ENCODE measurements at places on chromosomes 2 and 18.

DNA sequence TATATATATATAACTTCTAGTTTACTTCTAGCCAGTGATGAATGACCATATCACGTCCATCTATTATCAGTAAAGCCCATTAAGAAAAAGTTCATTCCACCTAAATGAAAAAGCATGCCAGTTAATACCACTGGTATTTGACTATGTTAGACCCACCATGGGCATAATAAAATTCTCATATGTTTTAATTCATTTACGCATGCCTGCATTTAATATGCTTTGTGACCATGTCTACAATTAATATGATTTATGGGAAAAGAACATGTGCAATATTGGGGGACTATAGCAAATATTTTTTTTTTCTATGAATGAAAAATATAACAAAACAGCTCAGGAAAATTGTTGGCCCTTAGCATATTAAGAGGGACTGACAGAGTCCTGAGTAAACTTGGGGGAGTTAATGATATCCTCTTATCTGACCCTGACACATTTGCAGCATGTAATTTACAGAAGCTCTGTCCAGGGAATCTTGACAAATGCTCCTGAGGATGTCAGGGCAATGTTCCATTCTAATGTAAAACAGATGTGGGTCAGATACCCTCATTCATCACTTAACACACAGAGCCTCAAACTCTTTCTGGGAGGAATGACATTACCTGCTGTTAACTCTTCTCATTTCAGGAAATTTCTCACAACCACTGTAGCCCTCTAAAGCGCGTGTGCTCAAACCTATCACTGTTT lies 90.6 kb downstream of the PAX3 start:
- DNase-seq = no peak

DNA sequence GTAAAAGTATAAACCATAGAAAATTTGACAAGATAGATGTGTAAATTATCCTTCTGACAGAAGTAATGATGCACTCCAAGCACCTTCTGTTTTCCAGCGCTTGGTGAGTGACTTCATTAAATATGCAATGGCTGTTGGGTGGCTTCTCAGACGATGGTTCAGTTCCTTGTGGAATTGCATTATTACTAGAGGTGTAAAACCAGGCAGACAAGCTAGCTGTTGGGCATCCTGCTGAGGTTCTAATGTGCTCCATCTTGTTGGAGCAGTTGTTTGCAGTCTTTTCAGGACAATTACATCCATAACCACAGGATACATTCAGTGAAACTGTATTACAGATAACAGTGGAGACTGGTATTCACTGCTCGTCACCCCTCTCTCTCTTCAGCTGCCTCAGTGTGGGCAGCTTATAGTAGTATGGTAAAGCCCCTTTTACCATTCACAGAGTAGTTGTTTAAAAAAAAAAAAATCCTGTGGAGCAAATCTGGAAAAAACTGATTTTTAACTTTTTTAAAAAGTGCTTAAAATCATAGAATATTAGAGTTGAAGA lies 143.5 kb downstream of the AGPS start:
- DNase-seq = no peak

GRCh38 chr2:98476192-98476868 lies 31.7 kb downstream of the INPP4A start:
- no peak for DNase-seq

- DNase-seq = no peak
Measured at GRCh38 chr2:194253528-194254259, 1403.3 kb upstream of the SLC39A10 start.

DNA sequence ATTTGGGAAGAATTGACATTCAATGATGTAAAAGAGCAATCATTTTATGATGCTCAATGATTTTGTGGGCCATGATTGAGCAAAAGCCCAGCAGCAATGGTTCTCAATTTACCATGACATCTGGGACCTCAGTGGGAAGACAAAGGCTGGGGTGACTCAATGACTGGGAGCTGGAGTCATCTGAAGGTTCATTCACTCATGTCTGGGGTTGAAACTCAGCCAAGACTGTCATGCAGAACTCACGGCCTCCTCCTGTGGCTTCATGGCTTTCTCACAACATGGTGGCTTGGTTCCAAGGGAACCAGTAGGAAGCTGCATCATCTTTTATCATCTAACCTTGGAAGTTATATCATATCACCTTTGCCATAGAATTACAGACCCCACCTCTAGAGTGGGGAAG lies 45.1 kb upstream of the CD226 start:
- no peak for DNase-seq

- no peak for DNase-seq
Measured at GRCh38 chr2:233434666-233435330, 80.5 kb downstream of the DGKD start.

Measured in endothelial cell (in vitro differentiated cells).